ENCODE measurements at places on chromosomes 2 and 18. TPM values are rescaled to one million over a fixed set of nuclear protein-coding genes. Genes with fewer than 3 reads are reported as not detected.
A peak's percentile ranks its signal among the peaks of the same experiment; 100 is the strongest.

Gene GKN1
- not detected for total RNA-seq

Gene CYRIA
- not detected for total RNA-seq

Gene KLHL41
- not detected for total RNA-seq

Gene ALPG
- not detected for total RNA-seq

Gene ABCB11
- total RNA-seq = not detected

Gene TMEM198
- total RNA-seq = 0.62 TPM

Gene CDK15
- total RNA-seq = not detected

Gene ANKRD62
- total RNA-seq = not detected

Gene SAG
- 1.7 TPM for total RNA-seq

Gene SLC9A4
- not detected for total RNA-seq

Gene CD8B2
- not detected for total RNA-seq

DNA sequence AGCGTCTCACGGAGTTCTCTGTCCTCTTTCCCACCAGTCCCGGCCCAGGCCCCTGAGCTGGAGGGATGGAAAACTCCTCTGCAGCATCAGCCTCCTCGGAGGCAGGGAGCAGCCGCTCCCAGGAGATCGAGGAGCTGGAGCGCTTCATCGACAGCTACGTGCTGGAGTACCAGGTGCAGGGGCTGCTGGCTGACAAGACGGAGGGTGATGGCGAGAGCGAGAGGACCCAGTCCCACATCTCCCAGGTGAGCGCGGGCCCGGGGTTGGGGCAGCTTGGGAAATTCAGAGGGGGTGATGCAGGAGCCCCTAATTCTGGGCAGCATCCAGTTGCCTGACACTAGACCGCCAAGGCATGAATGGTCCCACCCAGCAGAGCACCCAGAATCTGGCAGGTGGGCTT is 80.7 kb downstream of the CTIF start:
- no peak overlapping the region for H3K27ac ChIP-seq
- H3K27me3 ChIP-seq = no peaks in the 10 kb centered on the region
- no peaks in the 10 kb centered on the region for H3K4me1 ChIP-seq
- H3K36me3 ChIP-seq = no peaks in the 10 kb centered on the region
- DNase-seq = no peak
- no peak overlapping the region for H3K4me3 ChIP-seq

DNA sequence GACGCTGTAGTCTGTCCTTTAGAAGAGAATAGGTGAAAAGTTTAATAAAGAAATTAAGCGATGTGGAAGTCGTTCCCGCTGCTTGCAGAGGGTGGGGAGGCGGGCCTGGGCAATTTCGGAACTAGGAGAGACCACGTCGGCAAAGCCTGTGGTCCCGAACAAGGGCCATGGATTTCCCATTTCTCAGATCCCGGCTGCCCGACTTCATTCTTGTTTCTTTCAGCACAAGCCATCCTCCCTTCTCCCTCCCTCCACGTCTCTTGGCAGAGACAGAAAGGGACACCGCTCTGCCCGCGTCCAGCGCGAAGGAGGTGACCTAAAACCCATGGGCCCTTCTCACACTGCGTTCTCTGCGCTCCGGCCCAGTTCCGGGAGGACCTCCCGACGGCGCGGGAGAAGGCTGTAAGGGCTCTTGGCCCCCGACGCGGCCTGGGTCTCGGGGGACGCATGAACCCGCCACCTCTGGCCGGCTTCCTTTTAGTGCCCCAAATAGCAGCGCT is 2.2 kb upstream of the BCL2L11 start:
- H3K4me1 ChIP-seq = peaks cover 61% of the 10 kb centered on the region
- H3K4me3 ChIP-seq = peak overlapping the region; percentile 68
- H3K27me3 ChIP-seq = peaks cover 31% of the 10 kb centered on the region
- no peak overlapping the region for H3K27ac ChIP-seq
- peaks cover under 1% of the 10 kb centered on the region for H3K36me3 ChIP-seq
- no peak for DNase-seq

GRCh38 chr2:152534460-152535135 is 182.7 kb downstream of the PRPF40A start:
- H3K36me3 ChIP-seq = no peaks in the 10 kb centered on the region
- no peak overlapping the region for H3K4me3 ChIP-seq
- H3K27ac ChIP-seq = no peak overlapping the region
- no peaks in the 10 kb centered on the region for H3K27me3 ChIP-seq

- no peak overlapping the region for H3K4me3 ChIP-seq
- no peaks in the 10 kb centered on the region for H3K27me3 ChIP-seq
- H3K36me3 ChIP-seq = peaks cover 47% of the 10 kb centered on the region
- DNase-seq = no peak
- H3K27ac ChIP-seq = no peak overlapping the region
Measured at GRCh38 chr2:33583194-33583938, 15.7 kb downstream of the FAM98A start.

GRCh38 chr2:19864381-19864780 is 37.4 kb downstream of the TTC32 start:
- H3K36me3 ChIP-seq = no peaks in the 10 kb centered on the region
- no peaks in the 10 kb centered on the region for H3K27me3 ChIP-seq
- H3K4me3 ChIP-seq = no peak overlapping the region
- no peak for DNase-seq
- no peak overlapping the region for H3K27ac ChIP-seq

DNA sequence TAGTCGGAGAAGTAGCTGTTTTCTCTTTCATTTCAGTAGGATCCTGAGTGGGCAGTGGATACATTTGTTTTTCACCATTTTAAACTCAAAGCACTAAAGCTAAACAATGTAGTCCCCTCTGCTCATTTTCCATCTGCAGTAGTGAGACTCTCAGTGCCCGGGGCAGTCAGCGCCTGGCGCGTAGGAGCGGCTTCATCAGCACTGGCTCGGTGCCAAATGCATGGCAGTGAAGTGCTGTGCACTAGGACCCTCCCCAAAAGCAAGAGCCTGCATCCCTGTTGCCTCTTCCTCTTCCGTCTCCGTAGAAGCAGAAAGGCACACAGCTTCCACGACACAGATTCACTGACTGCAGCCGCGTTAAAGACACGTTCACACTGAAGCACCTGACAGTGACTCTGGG is 19.0 kb upstream of the ESPNL start:
- no peak overlapping the region for H3K4me3 ChIP-seq
- no peak for DNase-seq
- no peaks in the 10 kb centered on the region for H3K27me3 ChIP-seq
- H3K4me1 ChIP-seq = no peaks in the 10 kb centered on the region
- peaks cover 48% of the 10 kb centered on the region for H3K36me3 ChIP-seq

- H3K27me3 ChIP-seq = peaks cover 2% of the 10 kb centered on the region
- DNase-seq = no peak
- no peak overlapping the region for H3K4me3 ChIP-seq
Measured at GRCh38 chr2:178266445-178266844, 72.1 kb downstream of the OSBPL6 start.

DNA sequence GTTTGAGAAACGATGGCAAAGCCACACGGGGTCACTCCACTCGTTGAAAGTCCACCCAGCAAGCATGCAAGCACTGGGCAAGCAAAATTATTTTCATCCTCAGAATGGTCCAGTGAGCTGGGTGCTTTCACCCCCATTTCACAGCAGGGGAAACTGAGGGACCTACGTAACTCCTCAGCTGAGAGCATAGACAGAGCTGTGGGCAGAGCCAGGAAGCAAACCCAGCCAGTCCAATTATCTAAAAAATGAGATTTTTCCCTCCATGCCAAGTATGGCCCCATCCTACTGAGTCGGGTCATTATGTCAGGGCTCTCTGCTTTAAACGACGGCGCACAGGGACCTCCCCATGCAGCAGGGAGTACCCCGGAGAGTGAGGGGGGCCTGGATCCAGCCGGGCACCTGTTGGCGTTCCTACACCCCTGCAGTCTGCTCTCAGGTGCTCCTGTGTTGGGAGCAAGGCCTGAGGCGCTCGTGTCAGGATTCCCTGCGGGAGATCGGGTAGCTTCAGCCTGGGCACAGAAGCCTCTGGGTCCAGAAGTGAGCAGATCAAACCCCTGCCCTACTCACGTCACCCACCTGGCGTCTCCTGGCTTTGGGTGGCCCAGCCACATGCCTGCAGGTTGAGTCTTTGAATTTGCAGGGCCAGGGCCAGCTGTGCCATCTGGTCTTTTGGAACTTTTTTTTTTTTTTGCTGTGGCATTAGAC is 17.3 kb downstream of the TWIST2 start:
- no peaks in the 10 kb centered on the region for H3K36me3 ChIP-seq
- no peak for DNase-seq
- H3K27me3 ChIP-seq = no peaks in the 10 kb centered on the region
- H3K4me3 ChIP-seq = no peak overlapping the region

- H3K27me3 ChIP-seq = no peaks in the 10 kb centered on the region
- no peak overlapping the region for H3K4me3 ChIP-seq
Measured at GRCh38 chr18:13525381-13526029, 200.9 kb downstream of the FAM210A start.

DNA sequence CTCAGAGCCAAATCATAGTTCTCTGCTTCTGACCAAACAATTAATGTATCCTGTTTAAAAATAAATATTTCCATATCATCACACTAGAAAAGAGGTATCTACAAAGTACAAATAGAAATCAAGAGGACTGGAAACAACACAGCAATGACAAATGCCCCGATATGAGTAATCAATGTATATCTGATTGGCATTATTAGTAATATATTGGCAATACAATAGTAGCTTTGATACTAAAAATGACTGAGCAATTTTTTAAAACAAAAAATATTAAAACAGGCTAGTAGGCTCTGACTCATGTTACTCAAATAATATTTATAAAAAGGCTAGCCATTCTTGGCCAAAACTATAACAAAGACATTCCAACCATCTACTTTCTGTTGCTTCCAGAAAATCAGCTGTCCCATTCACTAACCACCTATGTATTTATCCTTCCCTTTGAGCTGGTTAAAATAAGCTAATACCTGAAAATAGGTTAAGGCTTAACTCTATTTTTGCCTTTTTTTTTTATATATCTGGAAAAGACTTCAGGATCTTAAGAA is 13.3 kb downstream of the PPP4R3B start:
- H3K36me3 ChIP-seq = peaks cover 20% of the 10 kb centered on the region
- no peaks in the 10 kb centered on the region for H3K27me3 ChIP-seq
- peak overlapping the region; percentile 45 for H3K4me3 ChIP-seq
- H3K27ac ChIP-seq = peak overlapping the region; percentile 10
- DNase-seq = no peak

DNA sequence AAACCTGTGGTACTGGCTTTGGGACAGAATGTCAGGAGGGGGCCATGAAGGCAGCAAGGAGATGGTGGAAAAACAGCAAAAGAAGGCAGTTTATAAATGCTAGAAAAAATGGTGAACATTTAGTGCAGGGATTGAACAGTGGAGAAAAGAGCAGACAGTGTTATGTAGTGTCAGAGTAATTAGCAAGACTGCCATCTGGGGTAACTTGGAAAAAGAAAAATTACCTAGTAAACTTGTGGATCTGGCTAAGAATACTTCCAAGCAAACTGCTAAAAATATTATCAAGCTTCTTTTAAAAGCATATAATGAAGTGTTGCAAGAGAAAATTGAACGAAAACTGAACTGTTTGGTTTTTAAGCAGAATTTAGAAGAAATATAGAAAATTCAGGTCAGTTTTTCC is 267.8 kb downstream of the INSIG2 start:
- H3K4me3 ChIP-seq = no peak overlapping the region
- H3K27ac ChIP-seq = no peak overlapping the region
- H3K4me1 ChIP-seq = no peaks in the 10 kb centered on the region
- no peaks in the 10 kb centered on the region for H3K36me3 ChIP-seq

- no peak overlapping the region for H3K27ac ChIP-seq
- DNase-seq = no peak
- no peaks in the 10 kb centered on the region for H3K36me3 ChIP-seq
- H3K27me3 ChIP-seq = no peaks in the 10 kb centered on the region
- no peak overlapping the region for H3K4me3 ChIP-seq
Measured at GRCh38 chr2:26651799-26652198, 10.6 kb upstream of the CIB4 start.

DNA sequence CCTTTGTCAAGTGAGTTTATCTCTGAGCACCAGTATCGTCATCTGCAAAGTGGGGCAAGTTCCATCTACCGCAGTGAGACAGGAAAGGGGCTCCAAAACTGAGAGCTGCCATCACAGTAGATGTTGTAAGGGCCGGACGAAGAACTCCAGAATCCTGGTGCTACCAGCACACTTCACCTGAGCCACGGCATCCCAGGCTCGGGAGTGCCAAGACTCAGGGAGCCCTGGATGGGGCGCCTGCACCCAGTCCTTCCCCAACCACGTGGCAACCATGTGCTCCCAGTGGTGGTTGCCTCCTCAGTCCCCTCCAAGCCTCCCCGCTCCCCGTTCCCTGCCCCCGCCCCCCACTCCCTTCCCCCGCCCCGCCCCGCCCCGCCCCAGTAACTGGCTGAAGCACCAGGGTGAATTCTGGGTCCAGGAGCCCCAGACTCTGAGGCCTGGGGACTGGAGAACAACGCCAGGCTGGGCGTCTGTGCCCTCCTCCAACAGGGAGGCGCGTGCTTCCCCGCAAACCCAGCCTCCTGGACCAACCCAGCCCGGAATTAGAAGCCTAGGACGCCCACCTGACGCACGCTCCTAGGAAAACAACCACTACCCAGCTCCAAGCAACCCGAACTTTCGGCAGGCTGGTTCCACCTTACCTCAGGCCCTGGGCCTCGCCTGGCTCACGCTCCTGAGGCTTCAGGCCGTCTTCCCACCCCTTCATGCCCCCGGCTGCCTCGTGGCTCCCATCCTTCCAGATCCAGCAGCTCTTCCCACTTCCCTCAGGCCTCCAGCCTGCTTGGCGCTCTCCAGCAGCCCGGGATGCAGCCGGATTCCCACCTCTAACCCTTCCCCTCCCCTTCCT is 67.6 kb downstream of the LAMA3 start:
- H3K4me1 ChIP-seq = no peaks in the 10 kb centered on the region
- H3K27me3 ChIP-seq = peaks cover 4% of the 10 kb centered on the region
- no peak overlapping the region for H3K27ac ChIP-seq

- H3K4me1 ChIP-seq = no peaks in the 10 kb centered on the region
- no peak overlapping the region for H3K27ac ChIP-seq
- H3K4me3 ChIP-seq = no peak overlapping the region
- peaks cover 9% of the 10 kb centered on the region for H3K27me3 ChIP-seq
- H3K36me3 ChIP-seq = no peaks in the 10 kb centered on the region
Measured at GRCh38 chr2:158255257-158255656, 153.6 kb downstream of the UPP2 start.

- H3K4me1 ChIP-seq = no peaks in the 10 kb centered on the region
- H3K4me3 ChIP-seq = no peak overlapping the region
- no peaks in the 10 kb centered on the region for H3K36me3 ChIP-seq
- no peak overlapping the region for H3K27ac ChIP-seq
- no peaks in the 10 kb centered on the region for H3K27me3 ChIP-seq
Measured at GRCh38 chr2:79612999-79613398, 100.1 kb downstream of the CTNNA2 start.
